ENCODE measurements at places on chromosomes 5 and 9.
A peak's percentile ranks its signal among the peaks of the same experiment; 100 is the strongest.

DNA sequence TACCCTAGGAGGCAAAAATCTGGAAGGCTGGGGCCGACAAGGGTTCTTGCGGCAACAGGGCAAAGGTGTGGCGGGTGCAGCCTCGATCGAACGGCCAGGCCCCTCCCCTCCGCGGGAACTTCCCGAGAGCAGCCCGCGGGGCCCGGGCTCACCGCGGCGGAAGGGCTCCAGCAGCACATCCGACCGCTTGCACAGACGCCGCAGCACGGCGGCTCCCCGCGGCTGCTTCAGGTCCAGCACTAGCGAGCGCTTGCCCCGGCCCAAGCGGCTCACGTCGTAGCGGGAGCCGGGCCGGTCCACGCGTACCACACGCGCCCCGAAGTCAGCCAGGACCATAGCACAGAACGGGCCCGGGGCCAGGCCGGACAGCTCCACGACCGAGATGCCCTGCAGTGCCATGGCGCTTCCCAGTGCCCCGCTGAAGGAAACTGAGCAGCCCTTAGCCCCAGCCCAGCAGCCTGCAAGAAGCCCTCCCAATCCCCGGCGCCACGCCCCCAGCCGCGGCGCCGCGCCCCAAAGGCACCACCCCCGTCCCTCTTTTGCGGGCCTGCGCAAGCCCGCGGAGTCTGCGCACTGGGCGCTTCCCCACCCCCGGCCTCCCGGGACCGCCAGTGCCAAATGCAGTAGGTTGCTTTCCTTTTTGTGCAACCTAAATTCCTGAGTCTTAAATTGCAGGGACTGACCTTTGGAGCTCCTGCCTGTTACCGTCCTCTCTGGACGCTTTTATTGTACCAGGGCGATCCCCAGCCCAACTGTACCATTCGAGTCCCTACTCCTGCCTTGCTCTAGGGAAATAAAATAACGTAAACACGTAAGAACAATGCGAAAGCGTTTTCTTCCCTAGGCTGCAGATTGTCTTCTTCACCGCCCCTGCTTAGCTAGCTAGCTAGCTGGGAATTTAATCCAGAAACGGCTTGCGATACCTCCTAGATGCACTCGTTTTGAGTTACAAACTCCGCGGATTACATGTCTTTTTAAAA is at the start of gene AMACR:
TSS of gene AMACR (minus strand) at position 430 of the 980 bp plus-strand sequence. CDS start at position 399, 31 bp downstream.
- peak; percentile 81 for DNase-seq

GRCh38 chr9:126515001-126515872 is 98.5 kb upstream of the LMX1B start:
- DNase-seq, result no peak

- DNase-seq, result peak; percentile 18
Observed at GRCh38 chr5:154972476-154973080, 31.7 kb downstream of the MRPL22 start.

- no peak for DNase-seq
Observed at GRCh38 chr5:1325191-1325741, 19.6 kb downstream of the CLPTM1L start.

DNA sequence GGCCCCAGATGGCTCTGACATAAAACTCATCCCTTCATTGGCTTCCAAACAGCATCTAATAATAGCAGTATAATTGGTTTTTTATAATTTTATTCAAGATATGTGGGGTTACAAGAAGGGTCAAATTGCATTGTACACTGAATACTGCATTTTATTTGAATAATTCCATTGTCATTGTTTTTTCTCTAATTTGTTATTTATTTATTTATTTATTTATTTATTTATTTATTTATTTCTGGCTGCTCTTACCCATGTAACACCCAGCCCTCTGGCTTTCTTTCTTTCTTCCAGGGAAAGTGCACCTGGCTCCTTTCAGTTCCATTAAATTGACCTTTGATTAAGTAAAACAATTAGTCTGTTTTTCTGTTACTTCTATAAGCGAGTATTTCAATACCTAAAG is 210.1 kb downstream of the CDH9 start:
- no peak for DNase-seq

DNA sequence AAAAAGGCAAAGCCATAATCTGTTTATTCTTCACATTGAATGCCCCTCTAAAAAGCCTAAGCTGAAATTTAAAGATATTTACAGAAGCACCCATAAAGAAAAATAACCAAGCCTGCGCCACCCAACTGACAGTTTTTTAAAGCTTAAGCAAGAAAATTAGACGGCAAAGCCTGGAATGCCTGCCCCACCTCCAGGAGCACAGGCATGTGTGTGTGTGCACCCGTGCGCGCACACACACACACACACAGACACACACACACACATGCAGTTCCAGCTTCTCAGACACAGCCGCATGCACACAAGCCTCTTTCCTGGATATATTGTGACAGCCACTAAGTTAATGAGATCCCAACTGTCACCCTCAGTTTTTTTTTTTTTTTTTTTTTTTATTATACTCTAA is 88.2 kb downstream of the FRMD3 start:
- DNase-seq, result no peak

Measured in astrocyte (in vitro differentiated cells and primary cell).